ENCODE measurements at places on chromosomes 3 and 15. TPM values are rescaled to one million over a fixed set of nuclear protein-coding genes. Genes with fewer than 3 reads are reported as not detected.

Gene CNTN4
- not detected for total RNA-seq

Gene SLC9C1
- total RNA-seq, result 0.37 TPM

DNA sequence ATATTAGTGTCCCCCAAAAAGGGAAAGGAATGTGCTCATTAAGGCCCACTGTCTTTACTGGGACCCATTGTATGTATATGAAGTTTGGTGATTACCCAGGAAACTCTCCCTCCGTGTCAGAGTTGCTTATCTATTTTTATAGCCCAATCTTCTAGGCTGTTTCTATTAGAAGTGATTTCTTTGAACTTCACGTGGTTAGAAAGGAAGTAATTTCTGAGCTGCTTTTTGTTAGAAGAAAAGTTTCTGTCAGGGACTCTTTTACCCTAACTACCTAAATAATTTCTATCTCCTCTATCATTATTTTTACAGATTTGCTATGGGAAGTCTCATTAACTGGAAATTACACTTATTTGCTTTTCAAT lies 17.7 kb upstream of the SENP7 start:
- DNase-seq, result no peak
- no peak overlapping the region for H3K27ac ChIP-seq
- H3K27me3 ChIP-seq, result no peaks in the 10 kb centered on the region
- peaks cover 28% of the 10 kb centered on the region for H3K4me1 ChIP-seq
- H3K4me3 ChIP-seq, result no peak overlapping the region

Gene FGD5
- not detected for total RNA-seq

GRCh38 chr3:146156095-146156494 lies 4.9 kb downstream of the PLOD2 start:
- H3K36me3 ChIP-seq, result no peaks in the 10 kb centered on the region
- H3K4me3 ChIP-seq, result no peak overlapping the region
- peaks cover 26% of the 10 kb centered on the region for H3K27me3 ChIP-seq
- H3K4me1 ChIP-seq, result peaks cover 7% of the 10 kb centered on the region
- DNase-seq, result no peak

- no peaks in the 10 kb centered on the region for H3K27me3 ChIP-seq
- DNase-seq, result no peak
- H3K4me3 ChIP-seq, result no peak overlapping the region
- H3K27ac ChIP-seq, result no peak overlapping the region
- H3K36me3 ChIP-seq, result no peaks in the 10 kb centered on the region
Measured at GRCh38 chr3:129794311-129795185, 99.0 kb downstream of the TMCC1 start.

DNA sequence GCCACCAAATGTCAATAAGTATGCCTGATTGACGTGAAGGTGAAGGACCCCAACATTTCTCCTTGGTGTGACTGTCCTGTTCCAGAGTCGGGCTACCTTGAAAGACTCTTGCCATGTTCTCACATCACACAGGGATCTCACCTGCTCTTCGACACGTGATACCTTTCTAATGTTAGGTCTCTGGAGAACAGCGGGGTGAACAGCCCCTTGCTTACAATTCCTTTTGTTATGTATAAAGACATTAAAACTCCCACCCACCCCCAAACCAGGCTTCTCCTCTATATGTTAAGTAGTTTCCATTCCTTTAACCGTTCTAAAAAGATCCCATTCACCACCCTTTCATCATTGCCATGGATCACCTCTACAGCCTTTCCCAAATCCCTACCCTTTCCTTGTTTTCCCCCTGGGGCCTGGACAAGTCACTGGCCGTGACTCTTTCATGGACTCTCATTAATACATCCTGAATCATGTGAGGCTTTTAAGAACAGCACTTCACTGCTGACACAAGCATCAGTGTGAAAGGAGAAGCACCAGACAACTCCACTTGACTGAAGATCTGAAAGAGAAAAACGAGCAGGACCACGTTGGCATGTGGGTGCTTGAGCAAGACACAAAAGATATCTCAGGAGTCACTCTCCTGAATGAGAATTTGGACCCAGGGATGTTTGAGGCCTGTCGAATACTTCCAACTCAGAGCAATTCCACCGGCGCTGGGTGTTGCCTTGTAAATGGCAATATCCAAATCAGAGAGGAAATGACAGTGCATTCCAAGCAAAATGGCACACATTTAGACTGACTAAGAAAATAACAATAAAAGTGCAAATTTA lies 115.0 kb downstream of the FOXP1 start:
- no peak overlapping the region for H3K27ac ChIP-seq
- no peaks in the 10 kb centered on the region for H3K27me3 ChIP-seq
- DNase-seq, result no peak
- peaks cover 17% of the 10 kb centered on the region for H3K4me1 ChIP-seq
- no peak overlapping the region for H3K4me3 ChIP-seq

DNA sequence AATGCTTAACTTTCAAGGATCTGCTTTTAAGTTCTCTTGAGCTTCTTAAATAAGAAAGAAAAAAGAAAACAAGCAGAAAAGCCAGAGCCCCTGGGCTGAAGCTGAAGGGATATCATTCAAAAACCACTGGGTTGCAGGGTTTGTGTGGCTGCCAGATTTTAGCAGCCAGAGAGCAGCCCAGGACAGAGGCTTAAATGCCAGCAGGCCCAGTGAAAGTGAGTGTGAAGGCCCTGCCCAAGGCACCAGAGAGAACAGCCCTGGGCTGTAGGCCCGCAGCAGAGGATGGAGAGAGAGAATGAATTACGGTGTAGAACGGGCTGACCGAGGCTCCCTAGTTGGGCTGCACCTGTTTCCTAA lies 106.3 kb upstream of the BOC start:
- H3K4me3 ChIP-seq, result no peak overlapping the region
- peaks cover 31% of the 10 kb centered on the region for H3K4me1 ChIP-seq
- no peaks in the 10 kb centered on the region for H3K36me3 ChIP-seq
- H3K27me3 ChIP-seq, result no peaks in the 10 kb centered on the region
- no peak overlapping the region for H3K27ac ChIP-seq

DNA sequence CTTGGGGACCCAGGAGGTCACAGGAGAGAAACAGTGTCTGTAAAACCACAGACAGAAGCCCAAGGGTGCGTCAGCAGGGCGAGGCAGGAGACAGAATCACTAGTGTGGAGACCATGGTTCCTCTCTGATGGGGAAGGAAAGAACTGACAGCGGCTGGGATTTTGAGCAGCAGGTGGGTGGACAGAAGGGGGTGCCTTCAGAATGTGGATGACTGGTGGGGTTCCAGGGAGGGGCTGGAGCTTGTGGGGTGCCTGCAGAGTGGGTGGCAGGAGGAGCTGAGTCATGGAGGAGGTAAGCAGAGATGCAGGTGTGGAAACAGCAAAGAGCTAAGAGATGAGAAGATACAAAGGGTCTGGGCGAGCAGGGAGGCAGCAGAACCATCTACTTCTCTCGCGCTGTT lies 124.2 kb downstream of the GABRB3 start:
- no peaks in the 10 kb centered on the region for H3K4me1 ChIP-seq
- H3K27ac ChIP-seq, result no peak overlapping the region
- no peaks in the 10 kb centered on the region for H3K36me3 ChIP-seq
- no peak overlapping the region for H3K4me3 ChIP-seq
- H3K27me3 ChIP-seq, result no peaks in the 10 kb centered on the region

Gene IQGAP1
- total RNA-seq, result 186 TPM
